ENCODE measurements at places on chromosomes 11 and 22.

DNA sequence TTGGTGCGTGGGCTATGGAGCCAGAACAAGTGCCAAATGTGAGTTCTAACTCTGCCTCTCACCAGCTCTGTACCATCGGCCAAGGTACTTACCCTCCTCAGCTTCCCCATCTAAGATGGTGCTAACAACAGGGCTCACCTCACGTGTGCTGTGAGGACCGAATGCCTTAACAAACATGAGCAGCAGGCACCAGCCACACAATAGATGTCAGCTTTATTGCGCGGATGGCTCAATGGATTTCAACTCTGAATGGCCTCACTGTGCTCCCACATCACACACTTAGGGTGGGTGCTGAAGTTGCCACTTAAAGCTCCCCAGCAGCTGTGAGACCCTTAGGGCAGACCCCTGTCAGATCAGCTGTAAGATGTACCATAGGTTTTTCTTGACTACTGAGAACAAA lies 24.1 kb downstream of the RELT start:
- DNase-seq = no peak

- DNase-seq = no peak
Measured at GRCh38 chr22:29346659-29347058, 31.2 kb upstream of the RASL10A start.

- DNase-seq = no peak
Measured at GRCh38 chr11:2589538-2589934, 110.3 kb downstream of the KCNQ1OT1 start.

DNA sequence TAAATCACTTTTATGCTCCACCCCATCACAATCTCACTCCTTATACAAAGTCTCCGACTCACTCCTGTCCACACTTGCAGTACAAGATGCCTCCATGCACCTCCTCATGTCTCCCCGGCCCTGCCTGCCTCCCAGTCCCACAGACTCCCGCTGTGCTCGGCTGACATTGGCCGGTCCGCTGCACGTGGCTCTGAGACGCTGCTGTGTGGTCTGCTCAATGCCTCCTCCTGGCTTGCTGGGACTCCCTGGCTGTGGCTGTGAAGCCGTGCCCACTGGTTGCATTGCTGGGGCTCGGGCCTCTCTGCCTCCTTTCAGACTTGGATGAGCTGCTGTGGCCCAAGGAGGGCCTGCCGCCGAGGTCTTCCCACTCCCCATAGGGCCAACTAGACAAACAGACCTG lies 224.0 kb upstream of the B3GAT1 start:
- no peak for DNase-seq

DNA sequence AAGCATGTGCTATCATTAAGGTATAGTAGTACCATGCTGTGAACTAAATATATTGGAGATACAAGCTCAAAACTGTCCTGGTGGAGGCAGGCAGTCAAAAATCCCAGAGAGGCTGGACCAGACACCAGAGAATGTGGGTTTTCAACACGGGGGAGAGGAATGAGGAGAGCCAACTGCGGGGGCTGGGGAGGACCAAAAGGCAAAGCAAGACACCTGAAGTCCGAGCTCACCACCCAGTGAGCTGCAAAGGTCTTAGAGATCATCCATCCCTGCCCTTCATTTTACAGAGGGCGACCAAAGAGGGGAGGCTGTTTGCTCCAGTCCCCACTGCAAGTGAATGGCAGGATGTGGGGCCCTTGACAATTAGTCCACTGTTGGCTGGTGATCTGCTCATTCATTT lies 10.0 kb downstream of the RIBC2 start:
- no peak for DNase-seq

GRCh38 chr22:45424241-45424731 lies 10.8 kb downstream of the RIBC2 start:
- DNase-seq = no peak

DNA sequence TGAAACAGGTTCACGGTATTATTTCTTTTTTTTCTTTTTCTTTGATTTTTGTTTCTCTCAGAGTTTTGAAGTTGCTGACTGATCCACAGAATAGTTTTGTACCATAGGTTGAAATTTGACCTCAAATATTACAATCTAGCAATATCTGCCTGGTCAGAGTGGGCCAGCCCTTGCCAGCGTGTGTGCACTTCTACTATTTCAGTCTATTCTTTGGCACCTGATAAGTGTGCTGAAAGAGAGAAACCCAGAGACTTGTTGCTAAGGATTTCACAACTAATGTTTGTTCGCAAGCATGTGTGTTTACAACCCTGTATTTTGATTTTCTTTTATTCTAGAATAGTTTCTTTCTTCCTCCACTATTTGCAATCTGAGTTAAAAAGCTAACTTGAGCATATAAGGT lies 1125.2 kb upstream of the CNTN5 start:
- no peak for DNase-seq
